ENCODE measurements at places on chromosomes 7 and 10.

DNA sequence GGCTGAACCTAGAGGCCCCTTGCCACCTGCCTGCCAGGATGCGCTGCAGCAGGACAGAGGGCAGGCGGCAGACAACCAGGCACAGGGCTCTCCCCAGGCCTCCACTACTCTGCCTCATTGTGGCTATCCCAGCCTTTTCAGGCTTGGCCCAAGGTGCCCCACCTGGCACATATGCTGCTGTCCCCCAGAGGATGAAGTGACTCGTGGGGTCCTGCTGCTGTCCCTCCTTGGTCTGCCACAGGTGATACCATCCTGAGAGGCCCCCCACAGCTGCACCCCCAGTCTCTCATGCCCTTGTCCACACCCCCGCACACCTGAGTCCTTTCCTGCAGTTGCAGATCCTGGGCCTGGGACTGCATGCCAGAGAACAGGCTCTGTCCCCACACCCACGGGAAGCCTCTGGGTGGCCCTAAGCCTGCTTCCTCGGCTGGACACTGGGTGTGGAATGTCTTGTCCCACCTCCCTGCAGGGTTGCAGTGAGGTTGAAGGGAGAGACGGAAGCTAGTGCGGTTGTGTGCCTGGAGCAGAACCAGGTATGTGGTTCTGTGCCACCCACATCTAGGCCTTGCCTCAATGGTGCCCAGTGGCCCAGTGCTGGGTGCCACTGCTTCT lies 55.3 kb downstream of the RASGEF1A start:
- no peak for DNase-seq

DNA sequence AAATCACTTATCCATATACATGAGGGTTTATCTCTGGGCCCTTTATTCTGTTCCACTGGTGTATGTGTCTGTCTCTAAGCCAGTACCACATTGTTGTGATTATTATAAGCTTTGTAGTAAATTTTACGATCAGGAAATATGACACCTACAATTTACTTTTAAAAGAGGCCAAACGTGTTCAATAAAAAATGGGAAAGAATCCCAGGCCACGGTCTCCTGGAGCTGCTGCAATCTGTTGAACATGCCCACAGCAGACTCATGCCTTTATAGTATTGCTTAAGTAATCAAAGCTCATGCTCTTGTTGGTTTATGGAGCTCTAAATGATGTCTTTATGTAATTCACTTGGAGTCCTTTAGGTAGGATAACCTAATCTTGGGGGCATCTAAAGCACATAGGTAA lies 273.0 kb downstream of the ZMYND11 start:
- DNase-seq: no peak

GRCh38 chr7:80060218-80060806 lies 74.3 kb upstream of the GNAI1 start:
- no peak for DNase-seq

- no peak for DNase-seq
Observed at GRCh38 chr7:42203336-42203735, 33.7 kb downstream of the GLI3 start.

- DNase-seq: no peak
Observed at GRCh38 chr10:16348891-16349290, 87.9 kb upstream of the PTER start.

All from tibial nerve (tissue), 4 donors.